CD4-positive, CD25-positive, alpha-beta regulatory T cell (primary cell): ENCODE measurements at places on chromosomes 11 and 22. TPM values are rescaled to one million over a fixed set of nuclear protein-coding genes. Genes with fewer than 3 reads are reported as not detected.

DNA sequence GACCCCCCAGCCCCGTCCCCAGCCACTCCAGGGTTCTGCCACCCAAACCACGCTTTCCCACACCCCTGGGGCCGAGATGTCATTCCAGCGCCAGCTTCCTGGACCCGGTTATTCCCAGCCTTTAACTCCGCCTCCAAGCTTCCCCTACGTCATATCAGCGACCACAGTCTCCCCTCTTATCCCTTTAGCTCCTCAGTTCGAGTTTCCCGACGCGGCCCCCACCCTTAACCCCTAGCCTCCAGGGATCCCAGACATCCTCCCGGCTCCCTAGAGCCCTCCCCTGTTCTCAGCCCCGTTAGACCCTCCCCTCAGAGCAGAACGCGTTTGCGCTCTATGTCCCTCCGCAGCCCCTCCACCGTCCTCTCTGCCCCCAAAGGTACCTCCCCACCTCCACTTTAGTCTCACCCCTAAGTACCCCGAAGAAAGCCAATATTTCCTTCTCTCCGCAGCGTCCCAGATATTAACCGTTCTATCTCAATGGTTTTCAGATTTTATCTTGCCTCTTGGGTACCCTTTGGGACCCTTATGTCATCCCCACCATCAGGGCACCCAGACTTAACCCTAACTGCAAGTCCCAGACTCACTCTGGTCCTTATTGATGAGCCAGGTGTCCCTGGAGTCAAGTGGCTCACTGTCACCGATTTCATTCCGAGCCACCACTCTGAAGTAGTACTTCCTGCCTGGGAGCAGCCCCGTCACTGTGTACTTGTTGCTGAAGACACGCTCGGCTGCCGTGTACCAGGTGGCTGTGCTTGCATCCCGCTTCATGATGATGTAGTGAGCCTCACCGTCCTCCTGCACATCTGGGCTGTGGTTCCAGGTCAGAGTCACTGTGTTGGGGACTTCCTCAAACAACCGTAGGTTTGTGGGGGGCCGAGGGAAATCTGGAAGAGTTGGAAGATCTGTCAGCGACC, 8.0 kb downstream of the TMEM86A start:
- peak; percentile 57 for DNase-seq

GRCh38 chr22:48138427-48138826, 1376.0 kb downstream of the TBC1D22A start:
- no peak for DNase-seq

TNNI2 gene
- not detected for total RNA-seq

GRCh38 chr22:48822278-48823233, 1005.1 kb downstream of the BRD1 start:
- no peak for DNase-seq

DNA sequence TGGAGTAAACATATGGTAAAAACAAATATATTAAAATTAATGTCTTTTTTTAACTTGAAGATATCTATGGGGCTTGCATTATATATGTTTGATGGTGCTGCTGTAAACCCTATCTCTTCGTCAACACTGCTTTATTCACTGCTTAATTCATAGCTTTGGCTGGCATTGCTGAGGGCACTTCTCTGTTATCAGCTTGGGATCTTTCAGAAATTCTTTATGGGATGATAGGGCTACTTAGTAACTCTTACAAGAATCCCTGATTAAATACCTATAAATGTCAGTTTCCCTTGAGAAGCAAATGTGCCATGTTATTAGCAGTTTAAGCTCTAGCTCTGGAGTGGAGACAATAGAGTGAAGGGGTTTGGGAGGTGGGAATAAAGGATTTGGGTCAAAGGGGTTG, 112.3 kb downstream of the SWAP70 start:
- no peak for DNase-seq

DNA sequence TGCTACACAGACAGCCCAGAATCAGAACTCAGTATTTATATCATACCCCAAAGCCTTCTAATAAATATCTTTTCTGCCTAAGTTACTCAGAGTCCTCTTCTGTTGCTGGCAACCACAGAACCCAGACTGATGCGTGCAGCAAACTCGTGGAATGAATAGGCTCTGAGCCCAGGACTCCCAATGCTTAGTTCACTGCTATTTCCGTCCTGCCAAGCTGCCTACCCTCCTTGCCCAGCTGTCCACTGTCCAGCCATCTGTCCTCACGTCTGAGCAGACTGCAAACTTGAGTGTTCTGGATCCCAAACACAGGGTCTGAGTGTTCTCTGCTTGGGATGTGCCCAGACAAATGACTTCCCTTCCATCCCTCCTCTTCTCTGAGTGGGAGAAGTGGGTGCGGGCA, 19.4 kb downstream of the PTPN5 start:
- no peak for DNase-seq

MYO18B gene
- 0.35 TPM for total RNA-seq

DNA sequence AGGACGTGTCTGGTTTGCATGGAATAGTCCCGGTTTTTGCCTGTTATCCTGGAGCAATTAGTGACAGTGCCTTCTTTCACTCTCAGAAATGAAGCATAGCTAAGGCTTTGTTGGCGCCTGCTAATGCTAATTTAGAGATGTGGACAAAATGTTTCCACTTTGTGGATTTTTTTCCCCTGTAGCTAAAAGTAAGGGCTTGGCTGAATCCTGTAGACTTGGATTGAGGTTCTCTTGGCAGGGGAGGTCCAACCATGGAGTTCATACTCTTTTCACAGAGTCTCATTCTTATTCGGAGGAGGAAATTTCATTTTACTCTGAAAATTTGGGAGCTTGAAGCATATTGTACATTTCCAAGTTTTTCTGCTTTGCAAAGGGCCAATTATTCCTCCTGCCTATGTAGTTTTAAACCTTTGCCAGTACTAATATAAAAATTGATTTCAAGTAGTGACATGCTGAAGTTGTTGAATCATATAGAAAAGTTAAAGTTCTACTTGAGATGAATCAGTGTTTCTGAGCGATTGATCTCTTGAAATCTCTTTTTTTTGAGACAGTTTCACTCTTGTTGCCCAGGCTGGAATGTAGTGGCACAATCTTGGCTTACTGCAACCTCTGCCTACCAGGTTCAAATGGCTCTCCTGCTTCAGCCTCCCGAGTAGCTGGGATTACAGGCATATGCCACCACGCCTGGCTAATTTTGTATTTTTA, 20.0 kb downstream of the PPFIA1 start:
- no peak for DNase-seq

- no peak for DNase-seq
Measured at GRCh38 chr11:112334381-112334780, 73.7 kb upstream of the PLET1 start.

UBQLNL gene
- 0.32 TPM for total RNA-seq
